ENCODE measurements at places on chromosomes 12 and 14. TPM values are rescaled to one million over a fixed set of nuclear protein-coding genes. Genes with fewer than 3 reads are reported as not detected.

SLCO1B1 gene
- total RNA-seq: not detected

SMIM41 gene
- total RNA-seq: 1.2 TPM

REP15 gene
- 1.7 TPM for total RNA-seq

DNA sequence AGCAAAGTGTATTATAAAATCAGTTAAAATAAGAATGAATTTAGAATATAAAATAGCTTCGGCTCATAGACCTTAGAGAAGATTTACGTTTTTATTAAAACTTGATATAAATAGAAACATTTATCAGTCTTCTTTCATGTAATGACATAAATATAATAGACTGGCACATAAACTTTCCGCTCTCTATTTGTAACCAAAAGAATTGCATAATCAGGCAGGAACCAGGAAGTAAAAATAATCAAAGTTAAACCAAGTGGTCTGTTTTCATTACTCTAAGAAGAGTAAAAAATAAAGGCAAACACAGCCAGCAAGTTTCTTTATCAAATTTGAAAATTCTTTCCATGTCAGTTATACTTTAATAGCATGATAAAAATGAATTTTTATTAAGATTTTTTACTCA is 46.3 kb upstream of the ATP2A2 start:
- no peaks in the 10 kb centered on the region for H3K36me3 ChIP-seq
- peak overlapping the region; percentile 25 for H3K27ac ChIP-seq
- no peaks in the 10 kb centered on the region for H3K4me1 ChIP-seq
- H3K27me3 ChIP-seq: no peaks in the 10 kb centered on the region

DNA sequence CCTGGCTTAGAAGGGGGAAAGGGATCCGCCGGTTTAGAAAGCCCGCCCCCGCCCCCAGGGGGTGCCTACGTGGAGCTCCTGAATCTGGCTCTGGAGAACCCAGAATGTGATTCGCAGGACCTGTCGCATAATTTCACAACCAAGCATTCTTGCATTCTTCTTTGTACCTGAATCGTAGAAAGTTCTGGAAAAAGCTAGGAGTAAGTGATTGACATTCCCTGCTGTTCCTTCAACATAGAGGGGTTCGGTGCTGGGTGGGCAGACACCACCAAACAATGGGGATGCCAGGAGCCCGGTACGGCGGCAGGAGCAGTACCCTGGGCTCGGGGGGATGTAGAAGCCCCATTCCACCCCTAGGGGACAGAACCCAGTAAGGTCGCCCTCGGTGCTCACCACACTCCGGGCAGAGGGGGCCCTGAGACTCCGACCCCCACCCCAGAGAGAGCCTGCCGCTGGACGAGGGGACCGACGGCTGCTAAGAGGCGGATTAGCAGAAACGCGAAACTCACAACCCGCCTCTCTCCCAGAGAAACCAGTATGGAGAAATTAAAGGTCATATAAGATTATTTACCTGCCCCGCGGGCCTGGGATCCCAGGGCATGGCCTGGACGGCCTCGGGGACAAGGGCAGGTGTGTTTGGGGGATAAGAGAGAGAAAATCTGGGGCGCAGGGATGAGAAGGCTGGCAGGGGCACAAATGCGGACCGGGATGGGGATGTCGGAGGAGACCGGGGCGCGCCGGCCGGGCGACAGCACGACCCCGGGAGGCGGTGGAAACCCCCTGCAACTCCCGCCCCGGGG is 520 bp downstream of the CSRP2 start:
- H3K27ac ChIP-seq: peak overlapping the region; percentile 93
- H3K4me3 ChIP-seq: peak overlapping the region; percentile 75
- no peaks in the 10 kb centered on the region for H3K36me3 ChIP-seq
- H3K4me1 ChIP-seq: peaks cover 25% of the 10 kb centered on the region

DNA sequence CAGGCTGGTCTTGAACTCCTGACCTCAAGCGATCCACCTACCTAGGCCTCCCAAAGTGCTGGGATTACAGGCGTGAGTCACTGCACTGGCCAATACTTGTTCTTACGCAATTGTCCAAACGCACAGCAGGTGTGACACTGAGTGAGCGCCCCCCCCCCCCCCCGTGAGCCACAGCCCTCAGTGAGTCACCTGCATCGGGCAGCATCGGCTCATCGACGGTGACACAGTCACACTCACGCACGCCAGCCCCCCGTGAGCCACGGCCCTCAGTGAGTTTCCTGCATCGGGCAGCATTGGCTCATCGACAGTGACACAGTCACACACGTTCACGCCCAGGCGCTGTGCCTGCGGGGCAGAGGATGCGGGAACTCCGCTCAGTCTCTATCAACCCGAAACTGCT is 42.5 kb downstream of the GALNT9 start:
- no peak for DNase-seq
- peaks cover 10% of the 10 kb centered on the region for H3K4me1 ChIP-seq
- H3K4me3 ChIP-seq: no peak overlapping the region

GRCh38 chr14:72892879-72893635 is 844 bp downstream of the DPF3 start:
- peak overlapping the region; percentile 91 for H3K4me3 ChIP-seq
- no peaks in the 10 kb centered on the region for H3K36me3 ChIP-seq
- DNase-seq: no peak
- peaks cover 7% of the 10 kb centered on the region for H3K27me3 ChIP-seq
- peak overlapping the region; percentile 71 for H3K27ac ChIP-seq
- peaks cover 23% of the 10 kb centered on the region for H3K4me1 ChIP-seq

DNA sequence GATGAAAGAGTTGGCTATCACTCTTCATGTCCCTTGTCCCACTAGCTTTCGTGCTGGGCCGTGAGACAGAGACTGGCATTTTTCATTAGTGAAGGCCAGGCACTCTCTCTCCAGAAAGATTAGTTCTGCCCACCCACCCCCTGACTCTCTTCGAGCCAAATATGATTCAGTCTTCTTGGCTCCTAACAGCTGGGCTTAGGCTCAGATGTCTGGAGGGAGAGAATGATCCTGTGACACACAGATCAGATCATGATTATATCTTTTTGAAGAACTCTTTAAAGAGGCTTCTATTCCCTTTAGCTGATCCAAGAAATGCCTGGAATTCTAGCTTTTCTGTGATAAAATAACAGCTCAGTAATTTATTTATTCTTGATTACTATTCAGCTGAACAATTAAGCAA is 5.2 kb upstream of the GNG2 start:
- H3K4me3 ChIP-seq: no peak overlapping the region
- peaks cover 13% of the 10 kb centered on the region for H3K4me1 ChIP-seq
- DNase-seq: no peak
- no peaks in the 10 kb centered on the region for H3K27me3 ChIP-seq
- H3K27ac ChIP-seq: no peak overlapping the region
- no peaks in the 10 kb centered on the region for H3K36me3 ChIP-seq

- no peak for DNase-seq
- no peak overlapping the region for H3K4me3 ChIP-seq
- H3K27ac ChIP-seq: peak overlapping the region; percentile 77
- H3K27me3 ChIP-seq: no peaks in the 10 kb centered on the region
- peaks cover 55% of the 10 kb centered on the region for H3K4me1 ChIP-seq
- H3K36me3 ChIP-seq: no peaks in the 10 kb centered on the region
Measured at GRCh38 chr14:22517117-22517720, 71.8 kb downstream of the DAD1 start.

DNA sequence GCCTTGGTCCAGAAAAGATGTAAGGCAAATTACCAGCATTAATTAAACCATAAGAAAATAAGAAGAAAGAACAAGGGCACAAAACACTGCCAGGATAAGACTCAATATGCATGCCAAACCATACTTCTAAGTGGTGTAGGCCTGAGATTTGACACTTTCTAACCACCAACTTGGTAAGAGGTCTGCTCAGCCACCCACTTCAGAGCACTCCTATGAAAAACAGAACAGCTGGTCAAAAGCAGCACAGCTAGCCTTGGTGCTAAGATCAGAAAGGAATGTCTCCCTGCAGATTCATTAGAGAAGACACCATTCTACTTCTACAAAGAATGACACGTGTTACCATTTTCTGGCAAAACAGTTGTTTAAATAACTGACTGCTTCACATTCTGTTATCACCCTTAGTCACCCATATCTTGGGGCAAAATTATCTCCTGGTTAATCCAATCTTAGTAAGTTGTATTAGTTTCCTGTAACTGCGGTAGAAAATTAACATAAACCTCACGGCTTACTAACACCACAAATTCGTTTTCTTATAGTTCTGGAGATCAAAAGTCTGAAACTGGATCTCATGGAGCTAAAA is 13.2 kb downstream of the RPS6KA5 start:
- H3K36me3 ChIP-seq: no peaks in the 10 kb centered on the region
- no peak overlapping the region for H3K4me3 ChIP-seq
- no peak for DNase-seq
- no peak overlapping the region for H3K27ac ChIP-seq

Data from sigmoid colon (tissue), 7 donors.